ENCODE measurements at places on chromosomes 3 and 15.

DNA sequence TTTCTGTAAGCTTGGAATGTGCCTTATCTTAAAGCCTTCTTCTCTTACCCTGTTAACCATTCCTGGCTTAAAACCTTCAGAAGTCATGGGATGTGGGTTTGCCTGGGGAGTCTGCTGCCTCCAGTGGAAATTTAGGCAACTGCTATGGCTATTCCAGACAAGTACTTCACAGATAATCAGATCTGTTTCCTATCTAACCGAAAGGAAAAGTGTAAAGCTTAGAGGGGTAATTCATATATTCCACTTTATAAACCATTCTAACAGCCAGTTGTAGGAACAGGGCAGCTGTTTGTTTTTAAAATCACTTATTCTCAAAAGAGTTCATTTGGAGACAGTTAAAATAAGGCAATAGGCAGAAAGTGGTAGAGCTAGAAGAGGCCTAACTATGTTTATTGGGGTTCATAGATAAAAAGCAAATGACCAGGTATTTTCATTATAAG, 219.9 kb downstream of the TCF12 start:
- DNase-seq: peak; percentile 73

- no peak for DNase-seq
These were observed 198.0 kb downstream of the THRB start for GRCh38 chr3:24296441-24297205.

GRCh38 chr3:90026406-90026805, 919.0 kb downstream of the EPHA3 start:
- DNase-seq: no peak

- DNase-seq: no peak
These were observed 56.4 kb downstream of the ZNF621 start for GRCh38 chr3:40581166-40581565.

- no peak for DNase-seq
These were observed 49.4 kb downstream of the TGM4 start for GRCh38 chr3:44923632-44924456.

- no peak for DNase-seq
These were observed 75.2 kb upstream of the SEC13 start for GRCh38 chr3:10396083-10396482.

DNA sequence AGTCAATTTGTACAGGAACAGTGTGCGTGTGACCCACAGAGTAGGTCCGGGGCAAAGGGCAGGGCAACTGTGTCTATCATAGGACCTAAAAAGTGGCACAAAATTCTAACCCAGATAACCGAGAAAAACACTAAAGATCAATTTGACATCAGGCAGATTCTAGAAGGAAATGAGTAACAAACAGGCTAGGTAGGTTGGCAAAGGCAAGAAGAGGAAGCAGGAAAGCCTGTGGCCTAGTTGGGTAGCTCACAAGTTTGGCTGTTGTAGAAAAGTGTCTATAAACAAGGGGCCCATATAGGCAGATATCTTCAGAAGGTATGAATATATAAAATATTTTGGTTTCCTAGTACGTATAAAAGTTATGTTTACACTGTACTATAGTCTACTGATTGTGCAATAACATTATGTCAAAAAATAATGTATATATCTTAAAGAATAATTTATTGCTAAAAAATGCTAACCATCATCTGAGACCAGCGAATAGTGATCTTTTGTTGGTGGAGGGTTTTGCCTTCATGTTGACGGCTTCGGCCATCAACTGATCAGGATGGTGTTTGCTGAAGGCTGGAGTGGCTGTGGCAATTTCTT, 13.3 kb upstream of the OR5K1 start:
- no peak for DNase-seq

DNA sequence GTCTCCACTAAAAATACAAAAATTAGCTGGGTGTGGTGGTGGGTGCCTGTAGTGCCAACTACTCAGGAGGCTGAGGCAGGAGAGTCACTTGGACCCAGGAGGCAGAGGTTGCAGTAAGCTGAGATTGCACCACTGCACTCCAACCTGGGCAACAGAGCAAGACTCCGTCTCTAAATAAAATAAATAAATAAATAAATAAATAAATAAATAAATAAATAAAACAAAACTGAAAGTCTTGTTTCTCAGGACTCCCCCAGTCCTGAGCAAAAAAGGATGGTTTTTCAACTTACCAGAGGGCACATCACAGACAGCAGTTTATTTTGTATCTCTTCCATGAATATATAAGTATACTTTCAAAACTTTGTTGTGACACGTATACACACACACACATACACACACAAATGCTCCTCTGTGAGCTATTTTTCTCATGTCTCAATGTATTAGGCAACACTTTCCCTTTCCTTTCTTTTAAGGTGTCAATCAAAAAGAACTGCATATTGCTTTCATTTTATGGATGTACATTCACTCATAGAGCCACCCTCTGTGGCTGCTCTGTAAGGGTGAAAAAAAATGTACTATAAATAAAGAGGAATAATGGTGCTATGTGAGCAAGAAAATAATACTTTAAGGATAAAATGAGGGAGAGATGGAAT, 54.8 kb upstream of the MITF start:
- DNase-seq: no peak

- DNase-seq: peak; percentile 24
These were observed 1.9 kb downstream of the DMXL2 start for GRCh38 chr15:51620641-51621040.

Data from RKO (cell line).